Activated naive CD4-positive, alpha-beta T cell treated with anti-CD3 and anti-CD28 coated beads, Interleukin-2, amount 10 ng/mL, durations not matched to agents 5 hours and 36 hours (primary cell): ENCODE measurements at places on chromosomes 3 and 15. TPM values are rescaled to one million over a fixed set of nuclear protein-coding genes. Genes with fewer than 3 reads are reported as not detected.

The NOX5 gene
- total RNA-seq: not detected

The ATP2B2 gene
- total RNA-seq: not detected

The ZNF860 gene
- total RNA-seq: not detected

The OXTR gene
- 0.18 TPM for total RNA-seq

The DPPA4 gene
- not detected for total RNA-seq
